ENCODE measurements at places on chromosomes 5 and 9.

DNA sequence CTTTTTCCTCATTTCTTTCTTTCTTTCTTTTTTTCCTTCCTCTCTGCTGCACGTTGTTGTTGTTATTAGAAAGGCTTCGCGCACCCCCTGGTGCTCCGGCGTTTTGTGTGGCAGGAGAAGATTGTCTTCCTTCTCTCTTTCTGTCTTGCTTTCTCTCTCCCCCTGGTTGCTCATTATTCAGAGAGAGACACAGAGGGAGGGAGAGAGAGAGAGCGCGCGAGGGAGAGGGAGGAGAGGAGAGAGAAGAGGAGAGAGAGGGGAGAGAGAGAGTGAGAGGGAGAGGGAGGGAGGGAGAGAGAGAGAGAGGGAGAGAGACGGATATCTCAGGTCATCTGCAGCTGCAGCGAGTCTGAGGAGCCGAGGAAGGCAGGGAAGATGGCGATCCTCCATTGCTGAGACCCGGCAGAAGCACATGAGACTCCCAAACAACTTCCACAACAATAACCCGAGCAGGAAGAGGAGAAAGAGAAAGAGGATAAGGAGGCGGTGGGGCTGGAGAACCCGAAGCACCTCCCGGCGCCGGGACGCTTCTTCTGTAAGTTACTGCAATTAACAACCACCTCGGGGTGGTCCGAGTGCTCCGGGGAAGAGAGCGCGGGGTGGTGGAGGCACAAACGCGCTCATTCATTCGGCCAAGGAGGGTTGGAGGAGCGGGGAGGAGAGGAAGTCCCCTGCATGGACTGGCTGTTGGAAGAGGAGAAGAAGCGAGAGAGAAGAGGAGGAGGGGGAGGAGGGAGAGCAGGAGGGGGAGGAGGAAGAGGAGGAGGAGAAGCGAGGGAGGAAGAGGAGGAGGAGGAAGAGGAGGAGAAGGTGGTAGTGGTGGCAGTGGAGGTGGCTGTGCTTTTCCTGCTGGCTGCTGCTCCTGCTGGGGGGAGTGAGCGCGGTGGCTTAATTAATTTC lies at the start of gene ZNF462:
Gene ZNF462, plus strand, starts transcription at position 346 of the 900 bp plus-strand sequence. CDS start 60,218 bp downstream, outside the sequence.
- no peak within 1 kb of the TSS for H3K4me3 ChIP-seq
- no peaks in the 10 kb centered on the region for H3K4me1 ChIP-seq
- H3K27ac ChIP-seq: no peak within 1 kb of the TSS

GRCh38 chr9:113129884-113130283 lies 20.9 kb upstream of the SLC31A2 start:
- H3K4me3 ChIP-seq: no peak overlapping the region
- H3K36me3 ChIP-seq: no peaks in the 10 kb centered on the region
- H3K4me1 ChIP-seq: no peaks in the 10 kb centered on the region
- no peak for DNase-seq
- H3K27me3 ChIP-seq: peaks cover 12% of the 10 kb centered on the region

- no peaks in the 10 kb centered on the region for H3K36me3 ChIP-seq
- H3K27ac ChIP-seq: no peak overlapping the region
- H3K4me1 ChIP-seq: peaks cover 19% of the 10 kb centered on the region
- H3K4me3 ChIP-seq: no peak overlapping the region
- DNase-seq: no peak
Observed at GRCh38 chr5:124477062-124477461, 269.4 kb downstream of the ZNF608 start.

- H3K27me3 ChIP-seq: 0 out of 2 replicates have a peak, but pooled peaks cover 1% of the 10 kb centered on the region
- H3K4me1 ChIP-seq: no peaks in the 10 kb centered on the region
- H3K4me3 ChIP-seq: no peak overlapping the region
- no peak for DNase-seq
- H3K27ac ChIP-seq: no peak overlapping the region
Observed at GRCh38 chr9:78074385-78075291, 43.0 kb upstream of the GNAQ start.

- H3K4me1 ChIP-seq: no peaks in the 10 kb centered on the region
- H3K27ac ChIP-seq: no peak overlapping the region
- DNase-seq: no peak
- no peaks in the 10 kb centered on the region for H3K36me3 ChIP-seq
- no peak overlapping the region for H3K4me3 ChIP-seq
Observed at GRCh38 chr5:156383510-156384265, 56.7 kb downstream of the SGCD start.

- no peak overlapping the region for H3K27ac ChIP-seq
- H3K4me1 ChIP-seq: no peaks in the 10 kb centered on the region
- H3K36me3 ChIP-seq: peaks cover 27% of the 10 kb centered on the region
- no peak for DNase-seq
Observed at GRCh38 chr5:150398722-150399523, 13.8 kb downstream of the CD74 start.

- H3K27ac ChIP-seq: no peak overlapping the region
- H3K27me3 ChIP-seq: peaks cover 5% of the 10 kb centered on the region
- no peak for DNase-seq
- H3K4me3 ChIP-seq: no peak overlapping the region
Observed at GRCh38 chr5:109454731-109455505, 45.1 kb upstream of the PJA2 start.

- H3K36me3 ChIP-seq: peaks cover 81% of the 10 kb centered on the region
- 0 out of 2 replicates have a peak, but pooled peaks cover 4% of the 10 kb centered on the region for H3K4me1 ChIP-seq
- no peak overlapping the region for H3K4me3 ChIP-seq
- DNase-seq: no peak
- no peak overlapping the region for H3K27ac ChIP-seq
Observed at GRCh38 chr5:53069626-53070025, 39.9 kb downstream of the MOCS2 start.

DNA sequence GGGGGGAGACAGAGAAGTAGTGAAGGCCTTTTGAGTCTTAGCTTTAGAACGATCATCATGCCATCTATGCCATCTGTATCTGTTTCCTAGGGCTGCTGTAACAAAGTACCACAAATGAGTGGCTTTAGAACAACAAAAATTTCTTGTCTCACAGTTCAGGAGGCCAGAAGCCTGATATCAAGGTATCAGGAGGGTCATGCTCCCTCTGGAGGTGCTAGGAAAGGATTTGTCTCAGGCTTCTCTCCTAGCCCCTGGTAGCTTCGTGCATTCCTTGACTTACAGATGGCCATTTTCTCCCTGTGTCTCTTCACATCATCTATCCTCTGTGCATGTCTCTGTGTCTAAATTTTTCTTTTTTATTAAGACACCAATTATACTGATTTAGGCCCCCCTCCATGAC lies 5.2 kb downstream of the CARD6 start:
- peaks cover 14% of the 10 kb centered on the region for H3K4me1 ChIP-seq
- H3K27ac ChIP-seq: no peak overlapping the region
- H3K4me3 ChIP-seq: no peak overlapping the region
- no peaks in the 10 kb centered on the region for H3K27me3 ChIP-seq
- DNase-seq: no peak

- H3K27me3 ChIP-seq: 0 out of 3 replicates have a peak, but pooled peaks cover 11% of the 10 kb centered on the region
- no peak overlapping the region for H3K27ac ChIP-seq
- DNase-seq: no peak
- no peak overlapping the region for H3K4me3 ChIP-seq
- H3K36me3 ChIP-seq: no peaks in the 10 kb centered on the region
Observed at GRCh38 chr5:170585273-170585948, 81.6 kb downstream of the KCNIP1 start.

GRCh38 chr9:92639791-92640271 lies 30.1 kb downstream of the IPPK start:
- no peak overlapping the region for H3K27ac ChIP-seq
- H3K4me3 ChIP-seq: no peak overlapping the region
- DNase-seq: no peak
- peaks cover 24% of the 10 kb centered on the region for H3K36me3 ChIP-seq
- H3K4me1 ChIP-seq: no peaks in the 10 kb centered on the region
- no peaks in the 10 kb centered on the region for H3K27me3 ChIP-seq

GRCh38 chr5:59673438-59674058 lies 220.0 kb downstream of the PDE4D start:
- no peaks in the 10 kb centered on the region for H3K27me3 ChIP-seq
- peak; percentile 16 for DNase-seq
- H3K36me3 ChIP-seq: no peaks in the 10 kb centered on the region
- H3K4me1 ChIP-seq: no peaks in the 10 kb centered on the region

DNA sequence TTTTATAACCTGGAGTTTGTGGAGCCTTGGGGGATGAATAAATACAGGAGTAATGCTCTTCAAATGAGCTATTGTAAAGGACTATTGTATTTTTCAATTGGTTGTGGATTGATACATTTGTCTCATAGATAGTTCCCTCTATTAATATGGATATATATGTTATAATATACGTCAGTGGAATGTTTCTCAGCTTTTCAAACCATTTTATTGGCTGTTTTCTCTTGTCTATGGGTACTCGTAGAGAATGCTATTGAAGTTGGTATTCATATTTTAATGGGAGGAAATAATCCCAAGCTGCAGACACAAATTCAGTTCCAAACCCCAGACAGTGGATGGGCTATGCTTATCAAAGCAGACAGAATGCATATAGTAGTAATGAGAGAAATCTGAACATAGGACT lies 181.8 kb upstream of the DAB2 start:
- H3K4me1 ChIP-seq: no peaks in the 10 kb centered on the region
- no peak overlapping the region for H3K27ac ChIP-seq
- H3K27me3 ChIP-seq: no peaks in the 10 kb centered on the region
- no peaks in the 10 kb centered on the region for H3K36me3 ChIP-seq

DNA sequence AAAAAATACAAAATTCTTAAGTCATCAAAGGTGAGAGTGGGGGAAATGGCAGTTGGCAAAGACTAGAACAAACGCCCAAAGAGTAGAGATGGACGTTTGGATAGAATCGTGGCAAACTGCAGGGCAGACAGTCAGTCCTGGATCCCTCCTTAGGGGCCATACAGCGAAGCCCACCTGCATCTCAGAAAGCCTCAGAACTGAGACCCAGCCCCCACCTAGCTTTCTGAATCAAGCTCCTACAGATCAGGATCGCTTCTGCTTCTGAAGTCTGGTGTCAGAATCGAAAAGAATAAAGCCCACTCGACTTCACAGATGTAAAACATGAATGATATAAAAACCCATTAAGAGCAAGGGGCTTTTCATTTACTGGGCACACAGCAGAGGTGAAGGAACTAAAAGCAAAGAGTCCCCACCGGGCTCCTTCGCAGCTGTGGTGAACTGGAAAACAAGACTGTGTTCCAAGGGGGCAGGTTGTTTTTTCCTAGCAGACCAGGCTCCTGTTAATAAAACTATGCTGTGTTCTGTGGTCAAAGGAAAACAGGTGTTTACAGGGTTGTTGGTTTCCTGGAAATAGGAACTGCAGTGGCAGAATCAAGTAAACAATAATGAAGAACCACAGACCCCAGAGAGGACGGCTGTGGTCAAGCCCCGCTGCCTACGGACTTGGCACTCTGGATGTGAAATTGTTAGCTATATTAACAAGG lies 91.8 kb downstream of the TLE1 start:
- H3K4me3 ChIP-seq: no peak overlapping the region
- H3K36me3 ChIP-seq: peaks cover 21% of the 10 kb centered on the region
- H3K27me3 ChIP-seq: no peaks in the 10 kb centered on the region
- H3K4me1 ChIP-seq: peaks cover 38% of the 10 kb centered on the region
- H3K27ac ChIP-seq: no peak overlapping the region

Data from HepG2 (cell line).